Esophagus muscularis mucosa (tissue), 4 donors: ENCODE measurements at places on chromosomes 12 and 14. TPM values are rescaled to one million over a fixed set of nuclear protein-coding genes. Genes with fewer than 3 reads are reported as not detected.

DNA sequence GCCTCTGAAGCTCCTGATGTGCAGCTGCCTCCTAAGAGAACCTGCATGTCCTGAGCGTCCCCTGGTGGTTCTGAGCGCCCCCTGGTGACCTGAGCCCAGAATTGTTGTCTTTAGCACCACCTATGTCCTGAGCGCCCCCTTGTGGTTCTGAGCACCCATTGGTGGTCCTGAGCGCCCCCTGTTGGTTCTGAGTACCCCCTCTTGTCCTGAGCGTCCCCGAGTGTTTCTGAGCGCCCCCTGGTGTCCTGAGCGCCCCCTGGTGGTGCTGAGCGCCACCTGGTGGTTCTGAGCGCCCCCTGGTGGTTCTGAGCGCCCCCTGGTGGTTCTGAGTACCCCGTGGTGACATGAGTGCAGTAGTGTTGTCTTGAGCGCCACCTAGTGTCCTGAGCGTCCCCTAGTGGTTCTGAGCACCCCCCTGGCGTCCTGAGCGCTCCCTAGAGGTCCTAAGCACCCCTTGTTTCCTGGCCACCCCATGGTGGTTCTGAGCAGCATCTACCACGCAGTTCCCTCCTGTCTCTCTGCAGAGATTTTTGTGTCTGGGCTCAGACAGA is 782.5 kb downstream of the TMEM121 start:
- no peaks in the 10 kb centered on the region for H3K36me3 ChIP-seq
- no peak for DNase-seq
- H3K27ac ChIP-seq = no peak overlapping the region
- H3K4me3 ChIP-seq = no peak overlapping the region
- no peaks in the 10 kb centered on the region for H3K4me1 ChIP-seq

DNA sequence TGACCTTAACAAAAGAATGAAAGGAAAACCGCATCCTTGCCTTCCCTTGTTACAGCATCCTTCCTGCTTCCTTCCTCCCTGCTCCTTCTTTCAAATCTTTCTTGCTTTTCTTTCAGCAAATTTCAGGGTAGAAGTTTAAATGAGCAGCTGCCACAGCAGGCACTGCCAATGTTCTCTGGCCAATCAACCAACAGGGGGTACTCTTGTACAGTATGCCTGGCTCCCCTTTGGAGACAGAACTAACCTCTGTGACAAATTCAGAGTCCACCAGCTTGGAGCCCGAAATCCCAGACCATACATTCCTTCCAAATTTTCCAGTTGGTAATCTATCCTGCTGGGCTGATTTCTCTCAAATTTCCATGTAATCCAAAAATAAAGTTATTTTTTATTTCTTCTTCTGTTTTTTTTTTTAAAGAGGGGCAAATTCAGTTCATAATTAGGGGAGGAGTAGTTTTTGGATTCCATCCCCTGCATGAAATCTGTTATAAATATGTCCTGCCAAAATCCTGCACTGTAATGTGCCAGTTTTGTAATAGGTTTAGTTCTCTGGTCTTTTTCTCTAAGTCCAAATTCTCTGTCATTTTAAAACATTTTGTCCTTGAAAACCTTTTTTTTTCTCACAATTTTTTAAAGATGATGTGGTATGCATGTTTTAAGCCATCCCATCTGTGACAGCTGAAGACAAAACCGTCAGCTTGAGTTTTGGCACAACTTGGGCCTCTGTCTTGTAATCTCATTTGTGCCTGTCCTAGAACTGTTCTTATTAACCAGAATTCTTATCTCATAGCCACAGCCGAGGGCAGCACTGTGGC is 610.0 kb upstream of the LMO3 start:
- H3K4me1 ChIP-seq = no peaks in the 10 kb centered on the region
- H3K4me3 ChIP-seq = no peak overlapping the region
- H3K27me3 ChIP-seq = no peaks in the 10 kb centered on the region
- no peaks in the 10 kb centered on the region for H3K36me3 ChIP-seq
- no peak for DNase-seq
- H3K27ac ChIP-seq = no peak overlapping the region

DNA sequence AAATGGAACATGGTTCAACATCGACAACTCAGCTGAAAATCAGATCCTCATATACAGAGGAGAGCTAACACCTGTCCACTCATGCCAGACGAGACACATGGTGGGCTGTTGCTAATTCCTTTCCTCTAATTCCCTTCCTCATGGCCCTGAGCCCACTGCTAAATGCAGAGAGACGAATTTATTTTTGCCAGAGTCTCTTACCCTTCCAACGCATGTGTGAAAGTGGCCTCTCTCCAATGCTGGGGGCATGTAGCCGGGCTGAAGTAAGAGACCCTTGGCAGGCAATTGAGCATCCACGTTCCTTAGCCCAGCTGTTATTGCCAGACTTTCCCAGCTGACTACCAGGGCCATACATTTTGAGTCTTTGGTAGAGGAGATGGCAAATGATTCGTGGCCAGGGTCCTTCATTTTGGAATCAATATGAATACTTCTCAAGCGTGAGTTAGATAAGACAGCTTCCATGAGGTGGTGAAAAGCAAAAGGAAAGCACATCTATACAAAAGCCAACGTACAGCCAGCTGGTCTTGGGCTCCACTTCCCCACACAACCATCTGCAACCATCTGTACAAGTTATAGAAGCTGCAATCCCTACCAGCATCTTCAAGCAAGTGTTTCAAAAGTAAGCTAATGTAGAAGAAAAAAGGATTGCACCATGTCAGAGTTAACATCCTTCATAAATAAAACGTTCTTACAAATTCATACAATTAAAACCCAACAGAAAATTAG is 28.6 kb downstream of the CORO1C start:
- peaks cover 31% of the 10 kb centered on the region for H3K36me3 ChIP-seq
- no peaks in the 10 kb centered on the region for H3K27me3 ChIP-seq
- peak; percentile 64 for DNase-seq
- H3K4me3 ChIP-seq = no peak overlapping the region

Gene NRIP2
- total RNA-seq = 0.83 TPM

Gene PRICKLE1
- 24.9 TPM for total RNA-seq

- DNase-seq = no peak
- H3K4me1 ChIP-seq = peaks cover 100% of the 10 kb centered on the region
- no peaks in the 10 kb centered on the region for H3K36me3 ChIP-seq
These were observed 51.6 kb downstream of the TMTC1 start for GRCh38 chr12:29732191-29732590.

Gene BEST3
- total RNA-seq = not detected

- H3K4me1 ChIP-seq = no peaks in the 10 kb centered on the region
- H3K27me3 ChIP-seq = no peaks in the 10 kb centered on the region
- H3K36me3 ChIP-seq = no peaks in the 10 kb centered on the region
These were observed 637.8 kb downstream of the DIO2 start for GRCh38 chr14:79573486-79573885.

GRCh38 chr14:68978172-68978911 is 760 bp downstream of the ACTN1 start:
- H3K4me1 ChIP-seq = peaks cover 79% of the 10 kb centered on the region
- H3K4me3 ChIP-seq = peak overlapping the region; percentile 76
- no peaks in the 10 kb centered on the region for H3K27me3 ChIP-seq
- peak overlapping the region; percentile 98 for H3K27ac ChIP-seq
- H3K36me3 ChIP-seq = peaks cover 17% of the 10 kb centered on the region
- DNase-seq = no peak

Gene HSPA2
- total RNA-seq = 334 TPM
